ENCODE measurements at places on chromosomes 16 and 17.

GRCh38 chr17:77888242-77889134, 70.0 kb upstream of the TNRC6C start:
- DNase-seq: no peak

GRCh38 chr16:31088459-31089183, at the start of gene PRSS53:
PRSS53 (minus strand) TSS chr16:31088943; CDS start chr16:31088809, 134 bp downstream.
- no peak for DNase-seq

- no peak for DNase-seq
Observed at GRCh38 chr17:80180192-80180591, 10.4 kb downstream of the CARD14 start.

DNA sequence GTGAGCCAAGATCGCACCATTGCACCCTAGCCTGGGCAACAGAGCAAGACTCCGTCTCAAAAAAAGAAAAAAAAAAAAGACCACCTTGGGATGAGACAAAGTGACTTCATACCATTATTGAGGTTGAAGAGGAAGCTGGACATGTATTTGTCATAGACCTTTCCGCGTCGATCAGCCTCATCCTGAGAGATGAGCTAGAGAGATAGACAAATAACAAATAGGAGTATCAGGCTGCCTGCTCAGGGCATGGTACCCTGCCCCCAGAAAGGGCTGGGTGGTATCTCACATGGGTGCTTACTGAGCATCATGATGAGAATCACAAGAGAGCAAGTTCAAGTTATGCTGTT, 22.1 kb downstream of the CNTNAP1 start:
- no peak for DNase-seq

DNA sequence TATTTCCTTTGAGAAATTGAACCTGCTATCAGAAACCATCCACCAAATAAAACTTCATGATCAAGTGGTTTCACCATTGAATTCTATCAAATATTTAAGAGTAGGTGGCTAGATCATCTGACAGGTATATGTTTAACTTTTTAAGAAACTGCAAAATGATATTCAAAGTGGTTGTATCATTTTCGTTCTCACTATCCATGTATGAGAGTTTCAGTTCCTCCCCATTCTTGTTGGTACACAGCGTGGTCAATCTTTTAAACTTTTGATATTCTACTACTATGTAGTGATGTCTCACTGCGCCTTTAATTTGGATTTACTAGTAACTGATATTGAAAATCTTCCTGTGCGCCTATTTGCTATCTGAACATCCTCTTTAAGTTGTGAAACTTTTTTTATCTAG, 163.7 kb downstream of the CYB561 start:
- DNase-seq: no peak
